ENCODE measurements at places on chromosomes 3 and 15.

DNA sequence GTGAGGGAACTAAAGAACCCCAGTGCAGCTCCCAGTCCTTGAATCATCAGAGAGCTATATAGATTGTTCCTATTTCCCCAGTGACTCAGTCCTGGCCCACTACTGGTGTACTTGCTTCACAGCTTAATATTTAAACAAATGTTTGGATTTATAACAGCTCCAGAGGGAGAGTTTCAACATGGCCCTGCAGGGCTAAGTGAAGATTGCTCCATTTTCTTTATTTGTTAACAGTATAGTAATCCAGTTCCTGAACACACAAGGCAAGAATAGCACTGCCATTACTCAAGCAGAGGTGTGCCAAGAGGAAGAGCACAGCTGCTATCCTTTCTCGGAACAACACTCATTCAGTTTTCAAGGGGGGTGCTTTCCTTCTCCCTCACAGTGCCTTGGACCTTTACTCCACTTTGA lies 6.5 kb downstream of the SQOR start:
- no peak for DNase-seq

DNA sequence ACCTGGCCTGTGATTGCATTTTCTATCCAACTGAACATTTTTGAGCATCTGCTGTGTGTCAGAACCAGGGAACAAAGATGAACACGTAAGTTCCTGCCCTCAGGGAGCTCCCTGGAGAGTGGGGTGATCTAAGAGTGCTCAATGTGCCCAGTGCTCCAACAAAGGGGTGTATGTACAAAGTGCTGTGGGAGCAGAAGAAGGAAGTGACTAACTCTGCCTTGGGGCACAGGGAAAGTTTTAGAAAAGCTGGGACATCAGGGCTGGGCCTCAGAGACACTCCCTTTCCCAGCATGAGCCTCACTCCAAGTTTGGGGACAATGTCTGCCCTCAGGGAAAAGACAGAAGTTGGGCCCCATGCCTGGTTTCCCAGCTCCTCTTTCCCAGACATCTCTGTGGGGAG lies 27.6 kb upstream of the BNC1 start:
- DNase-seq, result no peak

DNA sequence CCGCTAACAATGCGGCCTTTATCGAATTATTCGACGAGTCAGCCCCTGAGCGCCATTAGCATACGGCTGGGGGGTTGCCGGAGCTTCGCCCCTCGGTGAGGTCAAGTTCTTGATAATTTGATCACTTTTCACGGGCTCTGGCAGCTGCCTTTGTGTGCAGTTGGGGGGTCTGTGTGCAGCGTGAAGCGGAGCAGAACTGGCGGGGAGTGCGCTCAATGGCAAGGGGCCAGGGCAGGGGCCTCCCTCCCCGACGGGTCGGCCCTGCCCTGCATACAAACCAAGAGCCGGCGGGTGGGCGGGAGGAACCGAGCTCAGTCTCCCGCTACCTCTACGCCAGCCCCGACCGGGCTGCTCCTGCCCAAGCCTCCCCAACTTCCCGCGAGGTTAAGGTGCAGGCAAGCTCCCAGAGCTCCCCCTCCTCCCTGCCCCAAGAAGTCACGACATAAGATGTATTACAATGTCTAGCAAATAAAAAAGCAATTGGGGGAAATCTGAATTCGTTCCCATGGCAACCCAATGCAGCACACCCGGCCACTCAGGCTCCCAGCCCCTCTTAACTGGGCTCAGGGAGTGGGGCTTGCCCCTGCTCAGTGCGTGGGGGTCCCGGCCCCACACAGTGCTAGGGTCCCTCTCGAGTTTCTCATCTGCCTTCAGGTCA lies 34.1 kb upstream of the POLG start:
- DNase-seq, result no peak

- DNase-seq, result no peak
Observed at GRCh38 chr3:187207062-187207461, 9.8 kb downstream of the RTP1 start.

DNA sequence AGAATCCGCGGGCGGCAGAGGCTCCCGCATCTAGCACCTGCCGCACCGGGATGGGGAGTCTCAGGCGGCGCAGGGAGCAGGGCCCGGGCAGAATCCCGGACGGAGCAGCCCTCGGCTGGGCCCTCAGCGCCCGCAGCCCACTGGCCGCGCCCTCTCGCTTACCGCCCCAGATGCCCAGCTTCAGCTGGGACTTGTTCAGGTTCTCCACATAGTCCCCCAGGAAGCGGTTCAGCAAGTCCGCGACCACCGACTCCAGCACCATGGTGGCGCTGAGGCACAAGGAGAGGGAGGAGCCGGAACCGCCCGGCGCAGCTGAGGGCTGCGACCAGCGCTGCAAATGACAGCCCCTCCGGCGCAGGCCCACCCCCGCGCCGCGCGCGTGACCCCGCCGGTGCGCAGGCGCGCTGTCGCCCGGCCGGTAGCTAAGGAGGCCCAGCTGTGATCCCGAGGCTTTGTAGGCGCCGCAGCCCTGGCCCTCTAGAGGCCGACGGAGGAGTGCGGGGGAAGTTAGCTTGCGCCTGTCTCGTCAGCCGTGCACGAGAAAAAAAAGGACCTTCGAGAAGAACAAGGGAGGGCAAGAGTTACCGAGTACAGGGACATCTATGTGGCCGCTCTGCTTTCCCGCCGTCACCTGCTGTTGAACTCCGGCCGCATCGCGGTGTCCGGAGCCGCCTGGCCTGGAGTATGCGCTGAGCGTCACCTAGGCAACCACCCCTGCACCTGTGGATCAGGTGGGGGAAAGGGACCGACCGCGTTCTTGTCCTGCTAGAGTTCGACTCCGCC lies at the start of gene VPS13C:
VPS13C (minus strand) TSS at position 335 of the 783 bp plus-strand sequence; CDS start at position 262, 73 bp downstream.
- peak; percentile 98 for DNase-seq

DNA sequence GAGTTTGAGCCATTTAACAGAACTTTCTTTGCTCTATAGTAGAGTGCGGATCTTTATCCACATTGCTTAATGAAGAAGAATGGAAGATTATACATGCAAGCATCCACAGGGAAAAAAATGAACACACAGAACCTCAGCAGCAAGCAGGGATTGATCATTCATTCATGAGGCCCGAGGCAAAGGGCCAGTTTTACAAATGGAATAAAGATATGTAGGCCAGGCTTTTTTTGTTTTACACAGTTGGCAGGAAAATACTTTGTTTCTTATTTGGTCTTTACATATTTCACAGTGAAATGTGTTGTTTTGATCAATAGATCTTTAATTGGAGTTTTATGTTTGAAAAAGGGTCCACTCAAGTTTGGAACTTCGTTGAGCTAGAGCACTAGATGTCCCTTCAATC lies 117.5 kb downstream of the LRTM1 start:
- DNase-seq, result no peak

- no peak for DNase-seq
Observed at GRCh38 chr3:10140996-10141546, 507 bp upstream of the VHL start.

- DNase-seq, result no peak
Observed at GRCh38 chr15:60235951-60236710, 161.7 kb downstream of the ANXA2 start.

- DNase-seq, result no peak
Observed at GRCh38 chr3:72086042-72086742, 301.2 kb upstream of the PROK2 start.

- no peak for DNase-seq
Observed at GRCh38 chr3:127482216-127483004, 108.1 kb downstream of the TPRA1 start.

DNA sequence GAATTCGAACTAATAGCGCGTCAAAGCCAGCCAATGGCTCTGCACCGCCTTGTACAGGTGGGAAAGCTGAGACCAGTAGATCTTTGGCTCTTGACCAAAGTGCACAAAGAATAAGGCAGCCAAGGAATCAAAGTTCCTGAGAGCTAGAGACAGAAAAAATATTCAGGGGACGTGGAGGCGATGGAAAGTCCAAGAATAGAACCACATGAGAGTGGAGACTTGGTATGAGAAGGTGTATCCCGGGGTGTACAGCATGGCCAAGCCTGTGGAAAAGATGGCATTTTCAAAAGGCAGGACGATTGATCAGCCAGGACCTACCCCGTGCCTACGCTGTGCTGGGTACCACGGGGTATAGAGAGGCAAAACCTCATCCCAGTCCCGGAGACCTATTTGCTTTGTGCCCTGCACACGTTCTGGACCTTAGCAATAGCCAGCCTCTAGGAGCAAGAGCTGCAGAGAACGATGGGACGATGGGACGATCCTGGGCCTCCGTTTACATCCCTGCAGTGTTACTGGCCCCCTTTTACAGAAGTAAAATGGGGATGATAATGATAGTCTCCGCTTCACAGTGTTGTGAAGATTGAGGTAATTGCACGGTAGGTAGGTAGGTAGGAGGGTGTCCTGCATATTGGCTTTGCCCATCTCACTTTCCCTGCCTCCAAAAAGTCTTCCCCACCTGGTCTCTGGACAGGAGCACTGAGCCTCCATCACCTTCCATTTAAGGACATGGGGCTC lies 583 bp upstream of the RBSN start:
- DNase-seq, result peak; percentile 35

DNA sequence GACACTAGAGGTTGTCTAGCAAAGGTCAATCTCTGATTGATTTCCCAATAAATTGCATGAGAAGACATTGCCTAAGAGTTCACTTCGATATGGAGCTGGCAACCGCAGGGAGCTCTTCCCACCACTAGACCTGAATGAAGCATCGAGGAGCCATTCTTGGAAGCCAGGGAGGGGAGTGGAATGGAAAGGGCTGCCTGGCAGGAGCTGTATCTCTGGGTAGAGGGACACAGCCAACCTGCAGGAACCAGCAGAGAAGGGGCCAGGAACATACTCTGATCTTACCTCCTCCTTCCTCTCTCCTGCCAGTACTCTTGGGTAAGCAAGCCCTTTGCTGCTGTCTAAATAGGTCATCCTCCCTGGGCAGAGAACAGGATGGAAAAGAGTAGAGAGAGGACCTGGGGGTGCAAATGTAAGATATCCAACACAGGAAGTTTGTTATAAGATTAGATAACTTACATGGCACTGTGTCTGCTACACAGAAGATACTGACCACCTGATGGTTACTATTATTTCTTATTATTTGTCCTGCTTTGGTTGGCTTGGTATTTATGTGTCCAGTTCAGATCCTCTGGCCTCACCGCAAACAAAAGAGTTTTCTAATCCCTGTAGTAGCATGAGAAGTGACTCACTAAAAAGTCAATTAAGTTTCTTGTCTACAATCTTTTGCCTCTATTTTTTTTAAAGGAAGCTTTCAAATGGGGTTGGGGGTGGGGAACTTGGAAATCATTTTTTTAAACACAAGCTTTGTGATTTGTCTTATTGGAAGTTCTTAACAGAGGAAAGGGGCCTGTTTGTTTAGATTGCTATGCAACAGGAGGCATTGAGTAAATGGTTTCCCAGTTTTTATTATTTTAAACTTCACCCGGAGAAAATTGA lies 156.7 kb upstream of the TSC22D2 start:
- DNase-seq, result no peak
